Activated CD4-positive, alpha-beta T cell treated with anti-CD3 and anti-CD28 coated beads, Interleukin-10, Interleukin-2, amounts not matched to agents 100 ng/mL and 50 ng/mL, durations not matched to agents 16 hours and 8 hours (primary cell): ENCODE measurements at places on chromosomes 6 and 20.
A peak's percentile ranks its signal among the peaks of the same experiment; 100 is the strongest.

GRCh38 chr6:165988757-165989456 is 178.7 kb downstream of the TBXT start:
- no peak for DNase-seq

DNA sequence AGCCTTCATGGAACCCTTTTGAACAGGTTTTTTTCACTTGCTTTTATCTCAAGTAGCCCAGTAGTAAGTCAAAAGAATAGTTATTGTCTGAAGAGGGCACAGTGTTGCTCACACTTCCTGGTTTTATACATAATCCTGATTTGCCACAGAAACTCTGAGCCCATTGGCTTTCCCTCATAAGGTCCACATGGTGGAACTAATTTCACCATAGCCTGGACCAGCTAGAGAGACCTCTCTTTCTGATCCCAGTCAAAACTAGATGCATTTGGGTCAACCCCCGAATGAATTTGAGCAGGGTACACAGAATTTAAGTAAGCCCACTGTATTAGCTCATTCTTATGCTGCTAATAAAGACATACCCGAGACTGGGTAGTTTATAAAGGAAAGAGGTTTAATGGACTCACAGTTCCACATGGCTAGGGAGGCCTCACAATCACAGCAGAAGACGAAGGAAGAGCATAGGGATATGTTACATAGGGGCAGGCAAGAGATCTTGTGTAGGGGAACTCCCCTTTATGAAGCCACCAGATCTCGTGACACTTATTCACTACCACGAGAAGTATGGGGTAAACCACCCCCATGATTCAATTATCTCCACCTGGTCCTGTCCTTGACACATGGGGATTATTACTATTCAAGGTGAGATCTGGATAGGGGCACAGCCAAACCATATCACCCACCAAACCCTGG is 6.2 kb downstream of the RWDD2A start:
- no peak for DNase-seq

DNA sequence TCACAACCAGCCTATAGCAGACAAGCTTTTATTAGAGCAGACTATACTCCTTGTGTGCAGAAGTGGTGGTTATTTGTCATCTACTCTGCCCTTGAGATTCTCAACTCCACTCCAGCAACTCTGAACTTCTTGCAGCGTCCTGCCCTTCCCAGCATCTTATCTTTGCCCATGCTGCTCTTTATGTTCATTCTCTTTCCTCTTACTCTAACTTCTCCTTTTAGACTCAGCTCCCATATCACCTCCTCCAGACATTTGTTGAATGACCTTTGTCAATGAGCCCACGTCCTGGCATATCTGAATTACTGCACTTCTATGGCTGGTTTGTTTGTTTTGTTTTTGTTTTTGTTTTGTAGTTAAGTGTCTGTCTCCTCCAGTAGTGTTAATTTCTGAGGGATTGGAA is 81.2 kb downstream of the KCNQ5 start:
- no peak for DNase-seq

DNA sequence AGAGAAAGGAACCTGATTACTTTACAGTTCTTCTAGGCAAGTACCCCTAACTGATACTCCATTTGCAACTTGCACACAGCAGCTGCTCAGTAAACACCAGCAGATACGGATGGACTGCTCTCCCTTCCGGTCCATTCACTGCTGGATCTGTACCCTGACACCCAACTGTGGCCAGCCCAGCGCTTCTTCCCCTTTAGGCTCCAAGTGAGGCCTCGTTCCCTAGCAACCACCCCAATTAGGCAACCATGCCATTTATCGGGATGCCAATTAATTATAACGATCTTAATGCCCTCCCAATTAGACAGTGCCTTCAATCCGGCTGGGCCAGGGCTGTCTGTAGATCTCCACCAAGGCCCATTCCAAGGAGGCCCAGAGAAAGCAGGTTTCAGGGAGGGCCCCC is 3.2 kb downstream of the SULF2 start:
- no peak for DNase-seq

- no peak for DNase-seq
Observed at GRCh38 chr6:373031-373430, 18.5 kb upstream of the IRF4 start.

GRCh38 chr6:39527792-39528564 is 197.2 kb downstream of the KIF6 start:
- no peak for DNase-seq

GRCh38 chr6:155327326-155328073 is 13.2 kb upstream of the TFB1M start:
- DNase-seq = peak; percentile 63

GRCh38 chr20:41360831-41361756 is 5.5 kb downstream of the EMILIN3 start:
- no peak for DNase-seq

DNA sequence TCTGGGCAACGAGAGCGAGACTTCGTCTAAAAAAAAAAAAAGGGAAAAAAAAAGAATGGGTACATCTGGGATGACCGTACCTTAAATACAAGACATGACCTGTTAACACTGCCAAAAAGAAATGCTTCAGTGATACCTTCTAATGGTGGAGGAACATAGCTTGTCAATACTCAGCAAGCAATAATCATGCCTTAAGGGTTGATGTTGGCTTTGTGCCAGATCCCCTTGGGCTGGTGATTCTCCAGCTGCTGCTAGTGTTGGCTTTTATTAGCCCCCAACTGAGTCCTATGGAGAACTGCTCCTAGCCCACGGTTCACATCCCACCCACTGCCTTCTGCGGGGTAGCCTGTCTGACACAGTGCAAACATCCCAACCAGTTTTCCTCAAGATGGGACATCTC is 134.9 kb downstream of the PLCB1 start:
- no peak for DNase-seq

DNA sequence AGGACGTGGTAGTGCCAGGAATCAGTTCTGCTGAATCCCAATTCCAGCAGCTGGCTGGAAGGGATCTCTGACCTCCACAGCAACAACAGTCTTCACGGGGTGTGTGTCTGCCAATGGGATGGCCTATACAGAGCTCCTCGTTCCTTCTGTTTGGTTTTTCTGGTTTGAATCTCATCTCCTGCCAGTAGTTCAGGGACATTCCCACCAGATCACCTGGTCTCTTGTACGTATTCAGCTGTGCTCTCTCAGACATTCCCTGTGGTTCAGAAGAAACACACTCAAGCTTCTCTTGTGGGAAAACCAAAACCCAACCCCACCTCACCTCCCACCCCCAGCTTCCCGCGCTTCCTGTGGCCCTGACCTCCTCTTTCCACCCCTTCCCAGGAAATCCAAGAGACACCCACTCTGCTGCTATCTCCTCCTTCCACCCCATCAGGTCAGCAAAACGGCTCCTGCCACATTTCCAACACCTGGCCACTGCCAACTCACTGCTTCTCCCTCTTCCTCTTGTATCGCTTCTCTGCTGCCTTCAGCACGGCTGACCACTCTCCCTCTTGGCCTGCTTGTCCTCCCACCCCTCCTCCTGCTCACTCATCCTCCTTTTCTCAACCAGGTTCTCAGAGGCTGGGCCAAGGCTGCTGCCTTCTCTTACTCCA is 63.3 kb upstream of the PTGIS start:
- no peak for DNase-seq

DNA sequence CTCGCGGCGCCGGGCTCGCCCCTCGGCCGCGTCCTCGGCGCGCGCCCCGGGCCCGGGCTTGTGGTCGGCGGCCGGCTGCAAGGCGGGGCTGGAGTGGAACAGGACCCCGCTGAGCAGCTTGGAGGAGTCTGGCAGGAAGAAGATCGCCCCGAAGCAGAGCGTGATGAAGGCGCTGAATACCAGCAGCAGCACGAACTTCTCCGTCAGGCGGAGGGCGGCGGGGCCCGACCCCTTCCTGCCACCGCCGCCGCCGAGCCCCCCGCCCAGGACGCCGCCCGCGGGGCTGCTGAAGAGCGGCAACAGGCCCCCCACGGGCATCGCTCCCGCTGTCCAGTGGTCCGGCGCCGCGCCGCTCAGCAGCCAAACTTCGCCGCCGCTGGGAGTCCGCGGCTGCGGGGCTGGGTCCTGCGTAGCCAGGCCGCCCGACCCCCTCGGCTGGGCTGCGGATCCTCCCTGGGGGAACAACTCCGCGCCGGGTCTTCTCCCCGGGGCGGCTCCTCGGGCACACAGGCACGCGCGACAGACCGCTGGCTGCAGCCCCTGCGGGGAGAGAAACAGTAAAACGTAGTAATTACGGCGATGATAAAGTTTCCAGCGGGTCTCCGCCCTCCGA is 707 bp downstream of the MAN1A1 start:
- peak; percentile 36 for DNase-seq

DNA sequence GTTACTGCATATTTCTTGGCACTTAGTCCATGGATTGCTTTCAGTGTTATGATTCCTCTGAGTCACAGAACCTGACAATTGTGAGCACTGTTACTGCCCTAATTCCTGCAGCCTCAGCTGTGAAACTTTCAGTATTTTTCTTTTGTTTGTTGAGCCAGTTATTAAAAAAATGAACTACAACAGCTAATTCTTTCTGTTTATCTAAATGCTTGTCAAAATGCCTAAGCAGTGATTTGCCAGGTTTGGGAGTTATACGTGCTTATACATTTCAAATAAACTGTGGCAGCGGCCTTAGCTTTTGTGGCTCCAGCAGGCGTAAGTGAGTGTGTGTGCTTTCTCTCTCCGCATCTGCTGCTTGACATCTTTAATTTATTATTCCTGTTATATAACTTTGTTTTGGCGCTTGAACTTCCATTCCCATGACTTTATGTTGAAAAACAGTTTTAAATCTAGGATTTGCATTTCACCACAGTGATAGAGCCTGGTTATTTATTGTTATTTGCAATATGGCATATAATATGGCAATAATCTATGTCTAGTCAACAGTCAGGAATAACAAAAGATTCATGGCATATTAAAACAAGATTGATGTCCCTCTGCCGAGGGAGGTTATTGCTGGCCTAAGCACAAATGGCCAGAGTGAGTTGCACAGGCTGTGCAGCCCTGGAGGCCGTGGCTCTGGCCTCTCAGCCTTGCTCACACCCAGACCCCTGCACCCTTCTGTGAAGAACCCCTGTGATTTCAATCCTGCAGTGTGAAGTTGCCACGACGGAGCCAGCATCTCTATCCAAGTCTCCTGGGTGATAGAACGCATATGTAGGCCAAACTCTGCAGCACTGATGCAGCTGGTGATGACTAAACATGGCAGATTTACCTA is 303.4 kb downstream of the THBS2 start:
- DNase-seq = no peak
